ENCODE measurements at places on chromosomes 3 and 15. TPM values are rescaled to one million over a fixed set of nuclear protein-coding genes. Genes with fewer than 3 reads are reported as not detected.
A peak's percentile ranks its signal among the peaks of the same experiment; 100 is the strongest.

GRCh38 chr3:176816937-176817336, 380.3 kb downstream of the TBL1XR1 start:
- no peak for DNase-seq

TM4SF18 gene
- 2.2 TPM for total RNA-seq

GRCh38 chr15:80093854-80094418, 34.5 kb downstream of the ZFAND6 start:
- DNase-seq = peak; percentile 40

CLRN1 gene
- total RNA-seq = not detected

DNA sequence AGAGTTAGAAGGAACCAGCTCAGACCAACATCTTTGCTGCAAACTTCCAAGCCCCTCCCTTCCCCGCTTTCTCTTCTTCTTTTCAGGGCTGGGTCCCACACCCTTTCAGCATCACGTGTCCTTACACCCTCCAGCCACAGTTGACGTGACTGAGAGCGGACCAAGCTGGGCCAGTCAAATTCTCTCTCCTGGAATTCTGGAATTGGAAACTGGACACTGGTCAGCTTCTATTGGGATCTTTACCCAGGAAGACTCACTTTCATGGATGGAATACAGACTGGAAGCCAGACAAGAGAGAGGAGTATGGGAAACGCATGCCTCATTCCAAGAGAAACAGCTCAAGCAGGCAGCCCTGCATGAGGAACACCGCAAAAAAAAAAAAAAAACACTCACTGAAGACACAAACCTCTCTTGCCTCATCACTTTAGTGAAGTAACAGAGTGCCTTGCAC, 12.4 kb upstream of the TPM1 start:
- DNase-seq = no peak

ANKRD63 gene
- 1.2 TPM for total RNA-seq

- DNase-seq = no peak
Observed at GRCh38 chr3:46110701-46111493, 83.6 kb upstream of the XCR1 start.

DNA sequence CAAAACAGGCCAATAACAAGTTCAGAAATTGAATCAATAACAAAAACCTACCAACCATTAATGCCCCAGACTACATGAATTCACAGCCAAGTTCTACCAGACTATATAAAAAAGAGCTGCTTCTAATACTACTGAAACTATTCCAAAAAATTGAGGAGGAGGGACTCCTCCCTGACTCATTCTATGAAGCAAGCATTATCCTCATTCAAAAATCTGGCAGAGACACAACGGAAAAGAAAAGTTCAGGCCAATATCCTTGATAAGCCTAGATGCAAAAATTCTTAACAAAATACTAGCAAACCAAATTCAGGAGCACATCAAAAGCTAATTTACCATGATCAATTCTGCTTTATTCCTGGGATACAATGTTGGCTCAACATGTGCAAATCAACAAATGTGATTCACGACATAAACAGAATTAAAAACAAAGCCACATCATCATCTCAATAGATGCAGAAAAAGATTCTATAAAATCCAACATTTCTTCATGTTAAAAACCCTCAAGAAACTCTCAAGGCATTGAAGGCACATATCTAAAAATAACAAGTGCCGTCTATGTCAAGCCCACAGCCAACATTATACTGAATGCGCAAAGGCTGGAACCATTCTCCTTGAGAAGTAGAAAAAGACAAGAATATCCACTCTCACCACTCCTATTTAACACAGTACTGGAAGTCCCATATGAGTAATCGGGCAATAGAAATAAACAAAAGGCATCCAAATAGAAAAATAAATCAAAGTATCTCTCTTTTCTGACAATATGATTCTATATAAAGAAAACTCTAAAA, 573.6 kb upstream of the GRM7 start:
- DNase-seq = no peak

GRCh38 chr3:49872801-49873281, 3.1 kb upstream of the CAMKV start:
- no peak for DNase-seq

- no peak for DNase-seq
Observed at GRCh38 chr15:41921639-41922038, 27.8 kb upstream of the SPTBN5 start.

DNA sequence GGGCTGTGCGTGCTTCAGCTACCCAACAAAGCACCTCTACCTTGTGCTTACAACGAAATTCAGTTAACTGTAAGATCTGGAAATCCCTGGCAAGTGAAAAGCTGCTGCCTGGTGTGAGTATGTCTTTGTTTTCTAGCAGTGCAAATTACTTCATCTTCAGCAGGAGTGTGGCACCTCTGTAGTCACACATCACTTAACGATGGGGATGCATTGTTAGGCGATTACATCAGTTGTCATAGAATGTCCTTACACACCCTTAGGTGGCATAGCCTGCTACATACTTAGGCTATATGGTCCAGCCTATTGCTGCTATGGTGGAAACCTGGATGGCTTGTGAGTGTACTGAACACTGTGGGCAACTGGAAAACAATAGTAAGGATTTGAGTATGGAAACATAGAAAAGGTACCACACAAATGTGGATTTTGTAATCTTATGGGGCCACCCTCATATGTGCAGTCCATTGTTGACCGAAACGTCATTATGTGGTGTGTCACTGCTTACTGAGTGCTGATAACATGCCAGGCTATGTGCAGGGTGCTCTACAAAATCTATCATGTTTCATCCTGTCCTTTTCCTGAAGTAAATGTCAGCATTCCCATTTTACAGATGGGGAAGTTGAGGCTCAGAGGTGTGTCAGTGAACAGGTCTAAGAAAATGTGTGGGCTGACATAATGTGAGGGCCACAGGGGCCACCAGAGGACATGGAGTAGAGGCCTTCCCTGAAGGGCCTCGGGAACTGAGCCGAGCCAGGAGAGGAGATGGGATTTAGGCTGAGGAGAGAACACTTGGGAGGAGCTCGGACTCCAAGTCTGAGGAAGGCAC, 173.5 kb downstream of the VGLL4 start:
- no peak for DNase-seq

DNA sequence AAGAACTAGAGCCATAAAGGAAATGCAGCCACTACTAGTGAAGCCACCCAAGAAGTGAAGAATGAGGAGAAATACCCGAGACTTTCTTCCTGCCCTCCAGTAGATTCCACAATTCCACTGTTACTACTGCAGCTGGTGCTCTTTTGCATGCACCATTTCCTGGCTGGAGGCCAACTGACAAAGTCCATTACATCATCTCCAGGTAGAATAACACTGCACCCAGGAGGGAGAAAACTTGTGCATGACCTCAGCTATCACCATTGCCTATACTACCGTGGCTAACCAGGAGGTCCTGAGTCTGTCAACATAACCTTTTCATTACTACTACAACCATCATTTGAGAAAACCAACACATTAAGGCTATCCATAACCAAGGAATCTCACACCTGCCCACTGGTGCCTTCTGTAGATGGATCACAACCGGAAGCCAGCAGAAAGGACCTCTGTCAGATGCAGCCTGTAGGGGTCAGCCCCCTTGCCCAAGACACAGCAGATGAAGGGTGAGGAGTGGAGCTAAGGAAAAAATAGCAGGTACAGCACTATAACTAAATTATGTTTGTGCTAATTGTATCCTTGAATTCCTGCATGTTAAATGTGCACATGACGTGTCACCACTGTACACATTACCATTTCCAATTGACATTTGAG, 200.8 kb upstream of the C2CD4B start:
- DNase-seq = no peak

GOLGA6D gene
- 2.6 TPM for total RNA-seq

DNA sequence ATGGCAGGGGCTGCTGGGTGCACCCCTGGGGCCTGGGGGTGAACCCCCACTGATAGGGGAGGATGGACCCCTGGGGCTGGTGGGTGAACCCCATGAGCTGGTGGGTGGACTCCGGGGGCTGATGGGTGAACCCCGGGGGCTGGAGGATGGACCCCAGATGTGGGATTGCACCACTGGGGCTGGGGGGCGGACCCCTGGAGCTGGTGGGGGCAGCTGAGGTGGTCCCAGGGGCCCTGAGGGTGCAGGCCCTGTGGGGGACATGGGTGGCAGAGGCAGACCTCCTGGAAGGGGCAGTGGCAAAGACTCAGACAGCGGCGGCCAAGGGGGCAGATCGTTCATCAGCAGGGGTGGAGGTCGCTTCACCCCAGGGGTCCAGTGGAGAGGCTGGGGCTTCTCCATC, 17.4 kb upstream of the TXNRD3 start:
- no peak for DNase-seq

PLA2G4E gene
- total RNA-seq = not detected
